Suppressor macrophage treated with lipopolysaccharide for 1 hour (primary cell): ENCODE measurements at places on chromosomes 7 and 10.
A peak's percentile ranks its signal among the peaks of the same experiment; 100 is the strongest.

DNA sequence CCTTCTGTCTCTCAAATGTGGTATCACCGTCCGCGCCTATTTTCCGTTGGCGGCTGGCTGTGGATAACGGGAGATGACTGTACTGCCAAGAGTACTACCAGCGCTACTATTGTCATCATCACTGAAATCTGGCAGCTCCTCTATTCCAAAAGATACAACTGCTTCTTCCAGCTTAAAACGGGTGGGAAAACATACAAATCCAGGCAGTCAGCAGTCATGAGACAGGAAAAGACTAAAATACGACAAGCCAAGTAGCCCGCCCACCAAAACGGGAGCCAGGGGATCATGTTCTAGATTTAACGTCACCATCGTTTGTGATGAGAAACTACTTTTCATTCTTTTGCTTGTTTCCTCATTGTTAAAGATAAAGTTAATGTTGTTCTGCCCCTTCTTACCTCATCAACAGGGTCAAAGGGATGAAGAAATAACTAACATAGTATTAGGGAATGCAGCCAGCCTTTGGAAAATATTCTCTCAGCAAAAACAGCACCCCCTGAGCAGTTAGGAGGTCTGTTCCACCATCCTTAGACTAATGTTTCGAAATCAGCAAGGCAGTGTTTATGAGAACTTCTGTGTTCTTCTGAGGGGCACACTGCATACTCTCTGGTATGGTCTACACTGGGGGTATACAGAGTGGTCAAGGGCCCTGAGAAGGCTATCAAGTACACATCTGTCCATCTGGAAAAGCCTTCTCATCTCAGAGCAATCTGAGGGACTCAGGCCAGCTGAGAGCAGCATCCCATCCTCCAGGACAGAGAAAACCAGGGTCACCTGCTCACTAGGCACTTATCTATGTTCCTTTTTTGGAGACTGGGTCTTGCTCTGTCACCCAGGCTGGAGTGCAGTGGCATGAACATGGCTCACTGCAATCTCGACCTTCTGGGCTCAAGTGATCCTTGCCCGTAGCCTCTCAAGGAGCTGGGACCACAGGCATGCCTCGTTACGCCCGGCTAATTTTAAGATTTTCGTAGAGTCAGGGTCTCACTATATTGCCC lies 47.5 kb downstream of the GNA12 start:
- DNase-seq = peak; percentile 79

DNA sequence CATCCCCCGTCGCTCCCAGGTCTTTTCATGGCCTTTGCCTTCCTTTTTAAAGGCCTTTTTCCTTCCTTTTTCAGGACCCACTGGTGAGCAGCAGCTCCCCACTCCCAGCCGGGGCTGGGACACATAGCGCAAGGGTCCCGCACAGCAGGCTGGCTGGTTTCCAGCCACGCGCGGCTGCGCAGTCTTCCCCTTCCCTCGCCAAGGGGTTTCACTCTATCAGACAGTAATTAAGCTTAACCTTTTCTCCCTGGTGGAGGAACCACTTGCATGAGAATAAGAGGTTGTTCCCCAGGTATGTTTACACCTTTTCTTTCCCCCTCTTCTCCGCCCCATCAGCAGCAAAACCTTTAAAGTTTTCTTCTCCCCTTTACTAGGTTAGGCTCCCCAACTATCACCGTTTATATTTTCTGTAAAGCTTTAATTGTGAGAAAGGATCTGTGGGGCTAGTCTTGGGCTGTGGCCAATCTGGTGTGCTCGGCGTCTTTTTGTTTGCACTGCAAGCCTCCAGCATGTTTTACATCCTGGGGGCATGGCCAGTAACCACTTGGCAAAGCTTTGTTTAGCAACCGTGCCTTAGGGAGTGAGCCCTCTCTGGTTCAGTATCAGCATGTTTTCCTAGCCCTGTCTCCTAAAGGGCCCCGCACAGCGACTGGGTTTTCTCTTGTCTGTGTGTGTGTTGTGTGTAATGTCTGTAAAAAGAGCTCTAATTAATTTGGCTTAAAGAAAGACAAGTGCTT lies 219.6 kb downstream of the PHF14 start:
- no peak for DNase-seq

DNA sequence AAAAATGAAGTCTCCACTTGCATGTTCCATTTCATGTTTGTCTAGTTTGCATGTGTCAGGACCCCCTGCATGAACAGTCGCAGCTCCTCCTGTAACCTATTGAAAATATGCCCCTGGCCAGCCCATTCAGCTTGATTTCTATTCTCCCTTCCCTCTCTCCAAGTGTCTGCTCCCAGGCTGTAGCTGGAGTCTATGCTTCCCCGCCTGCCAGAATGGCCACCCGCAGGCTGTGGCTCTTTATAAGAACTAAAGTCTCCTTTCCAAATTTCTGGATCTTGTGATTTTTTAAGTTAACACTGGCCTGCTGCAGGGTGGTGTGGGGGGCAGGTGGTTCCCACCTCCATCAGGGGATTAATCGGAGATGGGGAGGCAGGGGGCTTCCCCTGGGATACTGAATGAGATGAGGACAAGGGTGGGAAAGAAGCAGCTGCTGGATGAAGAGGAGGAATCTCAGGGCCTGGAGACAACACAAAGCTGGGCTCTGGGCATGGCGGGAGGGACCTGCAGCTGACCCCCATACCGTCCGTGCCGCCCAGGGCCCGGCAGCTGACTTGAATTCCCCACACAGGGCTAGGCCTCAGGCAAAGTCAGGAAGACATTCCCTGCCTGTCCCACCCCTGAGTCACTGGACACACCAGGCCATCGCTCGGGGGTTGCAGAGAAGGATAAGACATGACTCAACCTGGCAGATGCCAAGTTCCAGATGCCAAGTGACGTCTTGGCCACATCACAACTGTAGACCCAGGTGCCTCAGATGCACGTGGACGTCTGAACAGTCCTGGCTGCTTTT lies 399.5 kb upstream of the FOXK1 start:
- DNase-seq = no peak

GRCh38 chr7:23915236-23915635 lies 205.2 kb downstream of the STK31 start:
- DNase-seq = no peak

DNA sequence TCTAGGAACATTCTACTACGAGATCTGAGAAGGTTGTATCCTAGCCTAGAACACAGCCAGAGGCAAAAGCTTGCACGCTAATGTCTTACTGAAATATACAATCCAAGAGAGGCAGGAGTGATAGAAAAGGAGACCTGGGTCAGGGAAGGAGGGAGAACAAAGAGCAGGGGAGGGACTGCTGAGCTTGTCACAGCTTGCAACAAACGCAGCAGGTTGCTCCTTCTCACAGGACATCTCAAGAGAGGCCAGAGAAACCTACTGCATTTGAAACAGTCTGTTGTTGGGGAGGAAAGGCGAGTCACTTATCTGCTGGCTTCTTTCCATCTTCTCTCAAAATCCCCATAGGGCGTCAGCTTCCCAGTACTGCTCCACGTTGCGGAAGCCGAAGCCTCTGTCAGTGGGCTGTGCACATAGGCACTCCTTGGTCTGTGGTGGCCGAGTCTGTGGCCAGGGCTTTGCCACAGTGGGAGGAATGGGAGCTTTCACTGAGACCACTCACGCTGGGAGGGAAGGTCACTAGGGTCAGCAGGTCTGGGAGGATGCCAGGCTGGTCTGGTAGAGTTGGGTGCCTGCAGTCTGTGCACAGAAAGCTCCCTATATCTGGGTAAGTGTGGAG lies 25.8 kb upstream of the GPNMB start:
- peak; percentile 28 for DNase-seq

- no peak for DNase-seq
These were observed 280.8 kb upstream of the LRGUK start for GRCh38 chr7:133846203-133846945.

GRCh38 chr7:25857376-25858067 lies 294.5 kb upstream of the NFE2L3 start:
- no peak for DNase-seq

DNA sequence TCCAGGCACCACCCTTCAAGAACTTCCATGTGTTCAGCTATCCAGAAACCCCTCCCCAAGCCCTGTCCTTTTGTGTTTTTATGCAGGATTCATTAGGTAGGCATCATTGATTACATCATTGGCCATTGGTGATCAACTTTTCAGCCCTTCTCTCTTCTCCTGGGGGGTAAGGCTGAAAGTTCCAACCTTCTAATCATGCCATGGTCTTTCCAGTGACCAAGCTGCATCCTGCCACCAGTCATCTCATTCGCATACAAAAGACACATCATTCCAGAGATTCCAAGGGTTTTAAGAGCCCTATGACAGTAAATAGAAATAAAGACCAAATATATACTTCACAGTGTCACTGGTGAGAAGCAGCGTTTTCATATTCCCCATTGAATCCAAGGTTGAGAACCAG lies 48.2 kb downstream of the DNAJC12 start:
- DNase-seq = no peak

DNA sequence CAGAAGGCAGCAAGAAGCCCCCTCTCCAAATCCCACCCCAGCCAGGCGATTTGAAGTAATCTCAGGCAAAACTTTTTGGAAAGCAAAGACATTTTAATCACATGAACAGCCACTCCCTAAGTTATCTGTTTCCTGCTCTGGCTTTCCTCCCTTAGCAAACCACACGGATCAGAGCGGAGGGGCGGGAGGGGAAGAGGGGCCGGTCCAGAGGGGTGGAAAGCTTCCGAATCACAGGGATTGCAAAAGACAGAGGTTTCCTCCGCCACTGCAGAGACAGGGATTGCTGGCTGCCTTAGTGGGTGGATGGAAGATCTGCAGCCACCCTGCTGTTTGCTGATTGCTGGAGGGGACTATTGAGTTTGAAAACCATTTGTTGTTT lies 41.2 kb downstream of the ZCCHC24 start:
- DNase-seq = peak; percentile 59

- DNase-seq = no peak
These were observed 27.5 kb upstream of the NME8 start for GRCh38 chr7:37820708-37821468.

- no peak for DNase-seq
These were observed 573.2 kb downstream of the AUTS2 start for GRCh38 chr7:70171369-70171920.

- DNase-seq = no peak
These were observed 336.9 kb upstream of the CDC14C start for GRCh38 chr7:48587475-48587874.

DNA sequence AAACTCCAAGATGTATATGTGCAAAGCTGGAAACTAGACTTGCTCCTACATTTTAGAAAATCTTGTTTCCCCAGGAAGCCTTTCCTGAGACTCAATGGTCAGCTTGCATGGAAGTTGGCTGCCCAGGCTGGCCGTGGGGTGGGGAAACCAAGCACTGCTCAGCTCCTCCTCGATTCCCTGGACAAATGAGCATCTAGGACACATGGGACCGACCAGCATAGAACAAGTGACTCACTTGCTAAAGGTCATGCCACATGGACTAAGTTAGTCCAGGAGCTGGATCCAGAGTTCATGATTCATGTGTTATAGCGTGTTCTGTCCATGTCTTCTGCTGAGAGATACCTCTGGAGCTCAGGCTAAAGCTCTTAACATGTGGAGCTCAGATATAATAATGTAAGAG lies 6.2 kb downstream of the FAM180A start:
- DNase-seq = no peak

- DNase-seq = no peak
These were observed 80.7 kb upstream of the HDAC9 start for GRCh38 chr7:18414885-18415284.

DNA sequence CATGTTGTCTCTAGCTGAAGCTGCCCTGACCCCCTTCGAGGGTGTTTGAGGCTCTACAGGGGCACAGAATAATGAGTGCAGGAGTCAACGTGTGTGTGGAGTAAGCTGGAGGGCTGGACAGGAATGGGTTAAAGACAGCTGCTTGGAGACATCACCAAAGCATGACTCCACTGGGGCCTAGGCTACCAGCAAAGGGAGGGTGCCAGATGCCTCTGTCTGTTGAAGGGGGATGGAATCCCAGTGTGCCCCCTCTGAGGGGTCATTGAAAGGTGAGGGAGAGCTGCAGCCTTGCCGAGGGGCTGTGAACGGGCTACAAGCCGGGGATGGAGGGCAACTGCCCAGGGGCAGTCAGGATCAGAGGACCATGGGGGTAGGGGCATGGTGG lies 51.7 kb upstream of the PODXL start:
- DNase-seq = no peak

DNA sequence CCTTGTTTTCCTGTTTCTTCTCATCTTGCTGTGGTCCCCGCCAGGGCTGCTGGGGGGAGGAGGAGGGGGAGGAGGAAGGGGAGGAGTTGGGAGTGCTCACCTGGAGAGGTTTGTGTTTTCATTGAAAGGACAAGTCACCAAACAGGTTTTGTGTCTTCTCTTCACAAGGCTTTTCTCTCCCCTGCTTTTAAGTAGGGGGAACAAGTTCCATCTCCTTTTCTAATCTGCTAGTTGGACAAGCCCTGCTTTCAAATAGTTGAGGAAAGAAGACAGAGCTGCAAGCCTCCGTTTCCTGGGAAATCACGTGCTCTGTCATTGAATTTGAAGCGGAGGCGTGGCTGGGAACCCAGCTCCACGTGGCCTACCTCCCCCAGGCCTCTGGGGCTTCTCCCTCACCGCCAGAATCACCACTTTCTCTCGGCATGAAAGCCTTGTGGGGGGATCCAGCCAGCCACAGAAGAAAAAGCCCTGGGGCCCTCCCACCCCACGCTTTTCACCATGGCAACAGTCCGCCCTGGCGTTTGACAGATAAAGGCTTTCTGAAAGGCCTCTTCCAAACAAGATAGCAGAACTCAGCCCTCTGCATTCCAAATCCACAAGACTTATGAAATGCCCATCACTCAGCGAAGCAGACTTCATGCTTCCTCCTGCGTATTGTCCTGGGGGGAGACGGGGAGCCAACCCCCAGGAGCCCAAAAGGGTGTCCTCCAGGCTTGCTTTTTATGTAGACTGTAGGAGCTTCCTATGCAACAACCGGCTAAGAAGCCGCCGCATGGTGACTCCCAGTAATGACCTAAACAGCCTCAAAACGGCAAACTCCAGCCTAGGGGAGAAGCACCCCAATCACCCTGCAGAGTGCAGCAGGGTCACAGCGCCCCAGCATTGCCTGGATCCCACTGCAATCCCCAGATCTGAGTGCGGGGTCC lies 51.7 kb downstream of the PROSER2 start:
- DNase-seq = peak; percentile 49

- peak; percentile 76 for DNase-seq
These were observed 116.6 kb upstream of the MACROH2A2 start for GRCh38 chr10:69936091-69936490.

- no peak for DNase-seq
These were observed 205.4 kb downstream of the CELF2 start for GRCh38 chr10:11223081-11223480.

GRCh38 chr7:108094346-108094745 lies 35.8 kb downstream of the LAMB4 start:
- peak; percentile 21 for DNase-seq

DNA sequence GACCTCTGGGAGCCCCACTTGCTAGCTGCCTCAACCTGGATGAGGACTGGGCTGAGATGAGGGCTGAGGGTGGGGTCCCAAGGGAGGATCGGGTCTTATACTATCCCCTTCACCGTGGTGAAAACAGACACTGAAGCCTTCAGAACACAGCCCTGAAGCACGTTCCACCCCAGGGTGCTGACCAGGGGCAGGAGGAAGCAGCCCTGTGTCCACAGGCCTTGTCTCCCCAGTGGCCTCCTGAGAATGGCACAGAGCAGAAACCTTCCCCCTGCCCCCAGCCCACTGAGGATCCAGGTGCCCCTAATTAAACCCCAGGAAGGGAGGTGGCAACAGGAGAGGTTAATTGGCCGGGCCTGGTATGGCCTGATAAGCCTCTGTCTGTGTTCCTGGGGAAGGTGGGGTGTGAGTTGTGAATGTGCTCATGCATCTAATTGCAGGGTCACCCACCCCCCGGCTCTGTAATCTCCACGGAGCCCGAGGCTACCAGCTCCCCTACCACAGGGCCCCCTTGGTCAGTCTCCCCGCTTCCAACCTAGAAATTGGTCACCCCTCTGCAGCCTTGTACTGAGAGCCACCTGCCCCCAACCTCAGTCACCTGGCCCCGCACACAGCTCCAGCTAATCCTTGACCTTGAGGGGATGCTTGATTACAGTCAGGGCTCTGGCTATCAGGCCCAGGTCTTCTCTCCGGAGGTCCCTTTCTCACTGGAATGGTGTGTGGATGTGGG lies 159.0 kb upstream of the UNC5B start:
- no peak for DNase-seq
